NCI-H1105 (cell line): ENCODE measurements at places on chromosomes 13 and 19.

DNA sequence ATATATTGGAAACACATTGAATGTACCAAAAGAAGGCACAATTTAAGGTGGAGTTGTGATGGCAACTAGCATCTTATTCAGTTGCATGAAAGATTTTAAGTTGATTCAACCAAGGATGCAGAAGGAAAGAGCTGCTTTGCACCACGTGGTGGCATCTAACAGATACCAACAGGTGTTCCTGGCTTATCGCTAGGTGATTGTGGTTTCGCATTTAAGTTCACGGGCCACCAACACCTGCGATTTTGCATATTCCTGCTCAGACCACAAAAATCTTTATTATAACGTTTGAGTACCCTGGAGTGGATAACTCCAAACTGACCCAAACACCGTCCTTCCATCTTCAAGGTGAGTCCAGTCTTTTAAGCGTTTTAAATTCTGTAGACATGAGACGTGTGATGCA, 45.3 kb downstream of the RGCC start:
- no peak for DNase-seq

DNA sequence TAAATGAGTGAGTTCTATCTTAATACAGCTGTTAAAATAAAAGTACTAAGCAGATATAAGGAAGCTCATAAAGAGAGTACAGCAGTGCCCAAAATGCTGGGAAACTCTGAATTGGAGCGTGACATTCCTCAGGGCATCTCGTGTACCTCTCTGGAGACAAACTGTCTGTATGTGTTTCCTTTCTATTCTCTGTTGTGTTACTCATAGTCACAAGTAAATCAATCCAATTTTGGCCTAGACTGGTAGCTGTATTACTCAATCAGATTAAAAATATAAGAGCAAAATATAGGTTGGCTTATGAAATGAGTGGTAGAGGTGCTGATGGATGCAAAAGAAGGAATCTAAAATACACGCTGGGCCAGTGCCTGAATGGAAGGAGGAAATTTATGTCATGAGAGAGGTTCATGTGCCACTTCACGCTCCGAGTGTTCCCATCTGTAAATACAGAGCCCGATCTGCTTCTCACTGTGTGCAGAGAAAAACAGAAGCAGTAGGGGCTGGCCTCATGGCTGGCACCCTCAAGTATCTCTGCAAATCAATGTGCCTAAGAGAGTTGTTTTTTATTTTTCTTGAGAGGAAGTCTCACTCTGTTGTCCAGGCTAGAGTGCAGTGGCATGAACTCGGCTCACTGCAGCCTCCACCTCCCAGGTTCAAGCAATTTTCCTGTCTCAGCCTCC, 58.7 kb upstream of the RGCC start:
- DNase-seq = no peak

- DNase-seq = no peak
Measured at GRCh38 chr19:13987101-13987890, 18.8 kb downstream of the RFX1 start.

DNA sequence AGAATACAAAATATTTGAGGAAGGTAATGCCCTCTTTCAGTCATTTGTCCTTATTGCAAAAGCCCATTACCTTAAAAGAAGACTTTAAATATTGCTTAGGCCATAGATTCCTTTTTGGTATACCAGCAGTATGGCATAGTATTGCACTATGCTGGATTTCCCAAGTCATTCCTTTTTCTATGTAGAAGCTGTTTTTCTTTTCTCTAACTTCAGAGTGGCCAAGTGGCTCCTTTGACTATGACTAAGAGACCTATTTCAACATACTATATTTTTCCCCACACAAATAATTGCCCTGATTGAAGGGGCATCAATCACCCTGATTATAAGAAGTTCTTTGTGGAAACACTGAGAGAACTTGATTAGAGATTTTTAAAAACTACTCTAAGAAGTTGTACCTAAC, 68.6 kb downstream of the UFM1 start:
- no peak for DNase-seq

GRCh38 chr19:10419646-10420443, 493 bp upstream of the PDE4A start:
- DNase-seq = no peak

DNA sequence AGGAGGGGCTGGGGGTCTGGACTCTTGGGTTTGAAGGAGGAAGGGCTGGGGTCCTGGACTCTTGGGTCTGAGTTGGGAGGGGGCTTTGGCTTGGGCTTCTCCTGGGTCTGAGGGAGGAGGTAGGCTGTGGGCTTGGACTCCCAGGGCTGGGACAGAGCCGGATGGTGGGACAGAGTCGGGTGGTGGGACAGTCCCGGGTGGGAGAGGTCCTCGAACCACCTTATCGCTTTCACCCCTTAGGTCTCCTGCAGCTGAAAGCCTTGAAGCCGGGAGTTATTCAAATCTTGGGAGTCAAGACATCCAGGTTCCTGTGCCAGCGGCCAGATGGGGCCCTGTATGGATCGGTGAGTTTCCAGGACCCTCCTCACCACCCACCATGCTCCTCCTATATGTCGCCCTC, 1.4 kb downstream of the FGF21 start:
- no peak for DNase-seq

GRCh38 chr19:12485052-12485416, 418 bp upstream of the ZNF709 start:
- DNase-seq = no peak

GRCh38 chr13:48322294-48322693, 18.7 kb downstream of the RB1 start:
- no peak for DNase-seq
